ENCODE measurements at places on chromosomes 4 and X.

GRCh38 chr4:133641191-133641590 lies 492.1 kb downstream of the PCDH10 start:
- no peak for DNase-seq

DNA sequence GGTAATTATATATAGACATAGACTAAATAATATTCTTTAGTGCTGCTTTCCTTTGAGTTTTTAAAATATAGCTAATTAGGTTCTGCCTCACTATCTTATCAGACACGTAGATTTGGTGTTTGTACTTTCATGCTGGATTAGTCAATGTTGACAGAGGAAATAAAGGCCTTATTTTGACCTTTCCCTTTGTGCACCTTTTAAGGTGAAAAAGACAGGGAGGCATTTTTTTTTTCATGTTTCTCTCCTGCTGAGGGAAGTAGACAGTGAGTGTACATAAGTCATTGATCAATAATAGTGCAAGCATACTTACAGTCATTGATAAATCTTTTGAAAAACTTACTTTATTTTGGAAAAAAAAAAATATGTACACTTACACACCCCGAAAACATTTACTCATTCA lies 467.8 kb downstream of the GRXCR1 start:
- no peak for DNase-seq

GRCh38 chr4:15088394-15089035 lies 86.2 kb downstream of the CPEB2 start:
- no peak for DNase-seq

- no peak for DNase-seq
These were observed 56.6 kb downstream of the SPATA18 start for GRCh38 chr4:52107745-52108144.

GRCh38 chr4:165748321-165748720 lies 124.7 kb upstream of the TLL1 start:
- DNase-seq = no peak

DNA sequence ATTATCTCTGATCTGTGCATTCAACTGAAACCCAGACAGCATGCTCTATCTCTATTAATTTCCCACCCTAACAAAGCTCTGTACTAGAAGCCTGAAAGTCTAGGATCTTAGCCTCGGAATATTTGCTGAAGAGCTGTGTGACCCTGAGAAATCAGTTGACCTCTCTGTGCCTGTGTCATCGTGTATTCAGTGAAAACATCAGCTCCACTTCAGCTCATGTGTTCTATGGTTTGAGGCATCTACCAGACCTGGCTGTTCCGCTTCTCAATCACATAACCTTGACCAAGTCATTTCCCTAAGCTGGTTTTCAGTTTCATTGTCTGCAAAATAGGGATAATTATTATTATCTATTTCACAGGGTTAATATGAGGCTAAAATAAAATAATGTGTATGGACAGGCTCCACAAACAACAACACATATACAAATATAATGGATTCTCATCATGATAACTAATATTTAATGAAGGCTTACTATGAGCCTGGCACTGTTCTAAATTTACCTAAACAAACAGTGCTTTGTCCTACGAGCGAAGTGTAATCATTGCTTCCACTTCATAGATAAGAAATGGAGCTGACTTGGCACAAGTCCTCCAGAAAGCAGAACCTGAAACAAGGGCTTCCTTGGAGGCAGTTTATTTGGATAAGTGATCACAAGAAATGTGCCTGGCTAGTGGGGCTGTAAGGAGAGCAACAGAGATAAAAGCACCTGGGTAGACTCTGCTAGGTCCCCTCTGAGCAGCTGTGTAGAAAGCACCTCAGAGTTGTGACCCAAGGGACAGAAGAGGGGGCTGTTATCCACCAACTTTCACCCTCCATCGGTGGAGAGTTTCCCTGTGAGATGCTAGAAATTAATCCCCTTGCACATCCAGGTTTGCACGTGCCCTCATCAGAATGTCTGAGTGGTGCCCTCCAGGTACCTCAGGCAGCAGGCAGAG lies 356.9 kb downstream of the RAB28 start:
- no peak for DNase-seq

DNA sequence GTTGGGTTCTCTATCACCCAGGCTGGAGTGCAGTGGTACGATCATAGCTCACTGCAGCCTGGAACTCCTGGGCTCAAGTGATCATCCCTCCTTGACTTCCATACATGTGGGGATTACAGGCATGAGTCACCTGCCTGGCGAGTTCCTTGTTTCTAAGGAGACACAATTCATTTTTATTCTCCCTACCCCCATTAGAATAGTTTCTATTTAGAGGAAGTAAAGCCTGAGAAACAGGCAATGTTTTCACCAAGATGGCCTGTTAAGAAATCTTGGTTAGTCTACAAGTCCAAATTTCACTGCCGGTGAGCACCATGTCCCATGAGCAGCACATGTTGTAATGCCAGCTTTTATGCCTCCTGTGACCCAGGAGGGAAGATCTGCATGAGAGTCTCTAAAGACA lies 5.7 kb downstream of the CYBB start:
- DNase-seq = no peak

- DNase-seq = no peak
These were observed 9.8 kb downstream of the NKX3-2 start for GRCh38 chr4:13534344-13535063.

GRCh38 chrX:53379747-53380146 lies 42.7 kb downstream of the SMC1A start:
- no peak for DNase-seq

- DNase-seq = no peak
These were observed 15.7 kb upstream of the UFSP2 start for GRCh38 chr4:185441479-185441878.

DNA sequence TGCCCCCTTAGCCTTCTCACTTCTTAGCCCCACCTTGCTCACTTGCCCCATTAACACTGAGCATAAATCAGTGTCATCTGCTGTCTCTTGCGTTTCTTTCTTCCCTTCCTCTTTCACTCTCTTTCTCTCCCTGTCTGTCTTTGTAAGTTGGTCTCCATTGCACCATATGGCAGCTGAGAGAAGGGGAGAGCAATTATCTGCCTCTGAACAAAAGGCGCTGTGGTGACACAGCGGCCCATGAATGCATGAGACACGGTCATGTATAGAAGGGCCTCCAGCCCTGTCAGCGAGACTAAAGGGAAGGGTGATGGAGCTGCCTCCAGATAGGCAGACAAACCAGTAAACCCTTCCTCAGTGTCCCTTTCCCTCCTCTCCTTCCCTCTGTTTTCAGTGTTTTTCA lies 88.8 kb upstream of the PCDH18 start:
- no peak for DNase-seq

DNA sequence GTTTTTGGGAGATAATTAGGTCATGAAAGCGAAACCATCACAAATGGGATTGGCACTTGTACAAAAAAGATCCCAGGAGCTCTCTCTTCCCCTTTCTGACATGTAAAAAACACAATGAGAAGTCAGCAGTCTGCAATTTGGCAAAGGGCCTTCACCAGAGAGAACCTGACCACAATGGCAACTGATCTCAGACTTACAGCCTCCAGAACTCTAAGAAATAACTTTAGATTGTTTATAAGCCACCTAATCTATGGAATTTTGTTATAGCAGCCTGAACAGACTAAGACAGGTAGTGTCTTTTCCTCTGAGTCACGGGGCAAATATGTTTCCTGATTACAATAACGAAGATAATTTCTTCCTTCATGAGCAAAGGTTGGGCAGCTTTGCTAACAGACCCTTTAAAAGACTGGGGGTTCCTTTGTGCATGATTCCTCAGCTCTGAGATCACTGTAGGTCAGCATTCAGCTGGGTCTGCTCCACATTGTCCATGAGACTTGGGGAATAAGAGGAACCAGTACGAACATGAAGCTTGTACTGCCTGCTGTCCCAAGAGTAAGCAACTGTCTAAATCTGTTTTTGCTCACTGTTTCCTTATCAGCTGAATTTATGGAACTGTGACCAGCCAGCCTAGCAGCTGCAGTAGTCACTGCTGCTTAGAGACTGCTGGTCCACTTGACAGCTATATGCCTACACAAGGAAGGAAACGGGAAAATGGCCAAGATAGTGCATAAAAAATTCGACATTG lies 191.6 kb downstream of the ANAPC10 start:
- no peak for DNase-seq

GRCh38 chr4:124097447-124097846 lies 615.1 kb downstream of the ANKRD50 start:
- DNase-seq = no peak

Data from fibroblast of skin of left biceps (primary cell).